ENCODE measurements at places on chromosomes 3 and 15. TPM values are rescaled to one million over a fixed set of nuclear protein-coding genes. Genes with fewer than 3 reads are reported as not detected.

The GOLGA8N gene
- 0.88 TPM for total RNA-seq

The NDN gene
- 31.1 TPM for total RNA-seq

The GP9 gene
- not detected for total RNA-seq

The GOLGA8R gene
- 0.66 TPM for total RNA-seq

The MAPKBP1 gene
- total RNA-seq = 14.7 TPM

The SLC12A1 gene
- total RNA-seq = not detected

The CIB2 gene
- total RNA-seq = 2.4 TPM

The FGD5 gene
- 0.22 TPM for total RNA-seq

The PLCH1 gene
- total RNA-seq = 4.6 TPM

The ITIH3 gene
- 0.14 TPM for total RNA-seq

The COMMD4 gene
- total RNA-seq = 93.9 TPM

The GOLGA6A gene
- not detected for total RNA-seq

The HCN4 gene
- not detected for total RNA-seq

The ANKRD63 gene
- not detected for total RNA-seq

The PP2D1 gene
- not detected for total RNA-seq

The MCF2L2 gene
- 0.29 TPM for total RNA-seq

The CAPN3 gene
- total RNA-seq = 2.0 TPM

The CLDN16 gene
- total RNA-seq = 0.22 TPM

The SLC28A1 gene
- not detected for total RNA-seq

The MON1A gene
- 20.5 TPM for total RNA-seq

The STAB1 gene
- 0.57 TPM for total RNA-seq

The TF gene
- 0.44 TPM for total RNA-seq

The ISLR2 gene
- total RNA-seq = 0.72 TPM

The LRRIQ4 gene
- 0.14 TPM for total RNA-seq

The CHRD gene
- total RNA-seq = 0.29 TPM

The FMN1 gene
- 3.0 TPM for total RNA-seq

The C2CD4B gene
- not detected for total RNA-seq

The PAQR9 gene
- total RNA-seq = not detected

The DCBLD2 gene
- total RNA-seq = 703 TPM

The GAP43 gene
- total RNA-seq = 0.43 TPM

The ARID3B gene
- total RNA-seq = 4.4 TPM

The ITIH1 gene
- total RNA-seq = not detected

The NANOGP8 gene
- not detected for total RNA-seq

The GASK1A gene
- total RNA-seq = 0.22 TPM

The STAC gene
- total RNA-seq = 0.14 TPM

The TRIM42 gene
- total RNA-seq = not detected

The PPP1R14D gene
- not detected for total RNA-seq

The GRIP2 gene
- 0.44 TPM for total RNA-seq

The MYZAP gene
- 1.3 TPM for total RNA-seq

The HYKK gene
- 1.1 TPM for total RNA-seq

The OIP5 gene
- total RNA-seq = 12.3 TPM

The MFSD1 gene
- 151 TPM for total RNA-seq

The AGTR1 gene
- total RNA-seq = 0.22 TPM

The GPR87 gene
- not detected for total RNA-seq

The GOLGA6L6 gene
- not detected for total RNA-seq

The MAP6D1 gene
- total RNA-seq = 2.0 TPM

The SI gene
- total RNA-seq = not detected

The ASB14 gene
- not detected for total RNA-seq

The PRSS50 gene
- not detected for total RNA-seq

The BFSP2 gene
- total RNA-seq = not detected

The ZFAND6 gene
- 77.5 TPM for total RNA-seq

The CP gene
- not detected for total RNA-seq

The C3orf70 gene
- 0.22 TPM for total RNA-seq

The ADCY5 gene
- not detected for total RNA-seq

The GOLGA8T gene
- total RNA-seq = not detected
